ENCODE measurements at places on chromosomes 3 and 15.

- no peak for DNase-seq
These were observed 25.2 kb downstream of the CCDC14 start for GRCh38 chr3:123935830-123936229.

DNA sequence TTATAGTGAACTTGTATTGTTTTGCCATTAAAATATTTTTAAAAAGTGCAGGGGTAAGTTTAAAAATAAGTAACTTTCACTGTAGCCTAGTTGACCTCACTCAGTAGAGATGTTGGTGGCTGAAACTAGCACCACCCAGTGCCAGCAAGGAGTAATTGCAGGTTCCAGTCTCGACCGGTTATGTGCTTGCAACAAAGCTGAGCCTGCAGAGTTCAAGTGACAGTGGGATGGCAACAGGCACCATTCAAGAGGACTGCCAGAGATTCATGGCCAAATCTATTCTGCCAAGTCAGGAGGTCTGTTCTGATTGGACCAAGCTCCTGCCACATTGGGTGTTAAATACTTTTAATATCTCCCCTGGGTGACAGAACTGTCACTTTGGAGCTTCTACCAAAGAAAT lies 2.7 kb downstream of the ADAMTS7 start:
- peak; percentile 64 for DNase-seq

- no peak for DNase-seq
These were observed 115.3 kb downstream of the MEGF11 start for GRCh38 chr15:66138096-66138783.

DNA sequence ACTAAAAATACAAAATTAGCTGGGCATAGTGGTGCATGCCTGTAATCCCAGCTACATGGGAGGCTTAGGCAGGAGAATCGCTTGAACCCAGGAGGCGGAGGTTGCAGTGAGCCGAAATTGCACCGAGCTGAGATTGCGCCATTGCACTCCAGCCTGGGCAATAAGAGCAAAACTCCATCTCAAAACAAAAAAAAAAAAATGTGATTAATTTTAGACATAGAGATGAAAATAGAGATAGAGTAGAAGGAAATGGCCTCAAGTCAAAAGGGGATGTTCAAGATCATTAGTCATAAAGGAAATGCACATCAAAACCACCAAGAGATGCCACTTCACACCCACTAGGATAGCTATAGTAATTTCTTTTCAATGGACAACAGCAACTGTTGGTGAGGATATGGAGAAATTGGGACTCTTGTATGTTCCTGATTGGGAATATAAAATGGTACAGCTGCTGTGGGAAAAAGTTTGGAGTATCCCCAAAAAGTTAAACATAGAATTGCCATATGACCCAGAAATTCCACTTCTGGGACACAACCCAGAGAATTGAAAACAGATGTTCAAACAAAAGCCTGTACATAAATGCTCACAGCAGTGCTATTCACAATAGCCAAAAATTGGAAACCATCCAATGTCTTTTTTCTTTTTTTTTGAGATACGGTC lies 55.4 kb downstream of the ABHD2 start:
- peak; percentile 81 for DNase-seq

GRCh38 chr3:134544316-134544715 lies 58.5 kb downstream of the CEP63 start:
- peak; percentile 5 for DNase-seq

Data from activated CD4-positive, alpha-beta T cell treated with anti-CD3 and anti-CD28 coated beads, Interleukin-10, Interleukin-2, amounts not matched to agents 100 ng/mL and 50 ng/mL, durations not matched to agents 16 hours and 8 hours (primary cell).